ENCODE measurements at places on chromosomes 1 and 21. TPM values are rescaled to one million over a fixed set of nuclear protein-coding genes. Genes with fewer than 3 reads are reported as not detected.

MROH9 gene
- polyA plus RNA-seq, result not detected

FAM110D gene
- polyA plus RNA-seq, result 3.1 TPM

PPFIA4 gene
- 1.2 TPM for polyA plus RNA-seq

OLFM3 gene
- polyA plus RNA-seq, result 2.6 TPM

CYP4X1 gene
- polyA plus RNA-seq, result not detected

CLCA1 gene
- polyA plus RNA-seq, result 90.2 TPM

LHX8 gene
- not detected for polyA plus RNA-seq

Data from small intestine (tissue), 16 donors.